ENCODE measurements at places on chromosomes 16 and 17. TPM values are rescaled to one million over a fixed set of nuclear protein-coding genes. Genes with fewer than 3 reads are reported as not detected.

GRCh38 chr16:522320-523096 lies 5.0 kb upstream of the CAPN15 start:
- H3K27me3 ChIP-seq, result no peaks in the 10 kb centered on the region
- no peak for DNase-seq
- H3K27ac ChIP-seq, result no peak overlapping the region
- H3K36me3 ChIP-seq, result no peaks in the 10 kb centered on the region
- no peak overlapping the region for H3K4me3 ChIP-seq

Gene PRSS21
- total RNA-seq, result not detected

DNA sequence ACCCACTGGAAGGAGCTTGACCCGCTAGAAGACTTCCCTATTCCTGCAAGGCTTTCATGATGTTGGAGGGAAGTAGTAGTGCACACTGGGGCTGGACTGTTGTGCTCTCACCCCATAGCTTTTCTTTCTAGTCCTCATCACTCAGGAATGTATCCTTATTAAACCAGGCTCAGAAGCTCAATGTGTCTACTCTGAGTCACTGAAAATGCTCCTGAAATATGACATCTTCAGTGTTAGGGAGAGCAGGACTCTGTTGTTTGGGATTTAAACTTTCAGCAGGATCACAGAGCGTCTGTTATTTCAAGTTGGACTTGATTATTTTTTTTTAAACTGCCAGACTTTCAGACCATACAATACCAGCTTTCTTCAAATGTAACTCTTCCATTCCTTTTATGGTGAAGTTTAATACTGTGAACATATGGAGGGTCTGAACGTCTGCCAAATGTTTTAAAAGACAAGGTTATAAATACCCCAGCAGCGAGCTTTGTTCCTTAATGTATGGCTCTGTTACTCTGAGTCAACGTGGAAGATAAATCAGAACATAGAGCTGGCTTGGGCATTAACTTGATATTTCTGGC lies 257.5 kb downstream of the CDH11 start:
- H3K27me3 ChIP-seq, result no peaks in the 10 kb centered on the region
- H3K27ac ChIP-seq, result no peak overlapping the region
- no peak overlapping the region for H3K4me3 ChIP-seq
- DNase-seq, result no peak
- no peaks in the 10 kb centered on the region for H3K4me1 ChIP-seq
- H3K36me3 ChIP-seq, result no peaks in the 10 kb centered on the region

Gene USP43
- 5.5 TPM for total RNA-seq

Gene C16orf54
- not detected for total RNA-seq

Gene TP53TG3B
- not detected for total RNA-seq

Gene ENGASE
- 21.1 TPM for total RNA-seq

GRCh38 chr17:57915985-57916757 lies 39.0 kb downstream of the CUEDC1 start:
- DNase-seq, result peak; percentile 89
- peaks cover 7% of the 10 kb centered on the region for H3K4me1 ChIP-seq
- H3K27me3 ChIP-seq, result no peaks in the 10 kb centered on the region
- no peaks in the 10 kb centered on the region for H3K36me3 ChIP-seq
- H3K27ac ChIP-seq, result no peak overlapping the region

DNA sequence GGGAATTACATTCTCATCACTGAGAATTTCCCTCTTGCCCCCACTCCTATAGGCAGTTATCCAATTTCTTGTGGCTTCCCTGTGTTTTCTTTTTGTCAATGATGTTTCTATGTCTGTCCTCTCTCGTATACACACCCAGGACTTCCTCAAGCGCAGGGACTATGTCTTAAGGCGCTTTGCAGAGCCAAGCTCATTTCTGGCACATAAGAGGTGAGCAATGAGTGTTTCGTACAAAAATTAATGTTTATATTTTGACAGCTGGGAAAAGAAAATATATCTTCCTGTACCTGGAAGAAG lies 947 bp downstream of the DDX42 start:
- H3K36me3 ChIP-seq, result peaks cover 34% of the 10 kb centered on the region
- DNase-seq, result no peak
- H3K4me1 ChIP-seq, result no peaks in the 10 kb centered on the region
- no peaks in the 10 kb centered on the region for H3K27me3 ChIP-seq

GRCh38 chr17:82134101-82134500 lies 36.1 kb upstream of the FASN start:
- no peaks in the 10 kb centered on the region for H3K36me3 ChIP-seq
- no peak for DNase-seq
- no peaks in the 10 kb centered on the region for H3K4me1 ChIP-seq
- H3K27ac ChIP-seq, result no peak overlapping the region

- peaks cover 45% of the 10 kb centered on the region for H3K36me3 ChIP-seq
- no peaks in the 10 kb centered on the region for H3K27me3 ChIP-seq
- H3K27ac ChIP-seq, result no peak overlapping the region
- H3K4me1 ChIP-seq, result no peaks in the 10 kb centered on the region
Measured at GRCh38 chr17:82956726-82957468, 117.1 kb upstream of the ZNF750 start.

DNA sequence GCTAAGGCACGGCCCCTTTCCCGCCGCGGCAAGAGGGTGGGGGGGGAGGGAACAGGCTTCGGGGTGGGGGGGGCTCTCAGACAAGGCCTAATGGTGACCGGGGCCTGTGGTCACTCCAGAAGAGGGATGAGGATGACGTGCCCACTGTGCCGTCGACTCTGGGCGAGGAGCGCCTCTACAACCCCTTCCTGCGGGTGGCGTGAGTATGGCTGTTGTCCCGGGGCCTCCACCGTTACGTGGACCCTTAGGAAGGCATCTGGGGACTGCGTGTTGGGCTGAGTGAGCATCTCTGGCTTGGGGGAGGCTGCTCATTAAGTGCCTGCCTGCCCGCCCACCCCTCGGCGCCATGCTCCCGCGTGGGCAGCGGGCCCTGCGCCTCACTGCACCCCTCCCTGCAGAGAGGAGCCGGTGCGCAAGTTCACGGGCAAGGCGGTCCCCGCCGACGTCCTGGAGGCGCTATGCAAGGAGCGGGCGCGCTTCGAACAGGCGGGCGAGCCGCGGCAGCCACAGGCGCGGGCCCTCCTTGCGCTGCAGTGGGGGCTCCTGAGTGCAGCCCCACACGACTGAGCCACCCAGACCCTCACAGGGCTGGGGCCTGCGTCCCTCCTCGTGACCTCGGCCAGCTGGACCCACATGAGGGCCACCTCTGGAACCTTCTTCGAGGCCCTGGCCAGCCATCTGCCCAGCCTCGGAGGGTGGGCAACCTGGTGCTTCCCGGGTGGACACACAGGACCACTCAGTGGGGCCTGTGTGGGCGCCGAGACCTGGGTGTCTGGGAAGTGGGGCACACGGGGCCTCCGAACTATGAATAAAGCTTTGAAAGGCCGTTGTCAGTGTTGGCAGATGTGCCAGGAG lies 2.2 kb downstream of the HAGHL start:
- peak overlapping the region; percentile 61 for H3K4me3 ChIP-seq
- H3K27ac ChIP-seq, result no peak overlapping the region
- H3K36me3 ChIP-seq, result no peaks in the 10 kb centered on the region
- no peaks in the 10 kb centered on the region for H3K4me1 ChIP-seq

GRCh38 chr17:56739376-56739775 lies 94.3 kb downstream of the C17orf67 start:
- DNase-seq, result no peak
- no peaks in the 10 kb centered on the region for H3K36me3 ChIP-seq
- H3K27me3 ChIP-seq, result no peaks in the 10 kb centered on the region
- H3K4me1 ChIP-seq, result no peaks in the 10 kb centered on the region

DNA sequence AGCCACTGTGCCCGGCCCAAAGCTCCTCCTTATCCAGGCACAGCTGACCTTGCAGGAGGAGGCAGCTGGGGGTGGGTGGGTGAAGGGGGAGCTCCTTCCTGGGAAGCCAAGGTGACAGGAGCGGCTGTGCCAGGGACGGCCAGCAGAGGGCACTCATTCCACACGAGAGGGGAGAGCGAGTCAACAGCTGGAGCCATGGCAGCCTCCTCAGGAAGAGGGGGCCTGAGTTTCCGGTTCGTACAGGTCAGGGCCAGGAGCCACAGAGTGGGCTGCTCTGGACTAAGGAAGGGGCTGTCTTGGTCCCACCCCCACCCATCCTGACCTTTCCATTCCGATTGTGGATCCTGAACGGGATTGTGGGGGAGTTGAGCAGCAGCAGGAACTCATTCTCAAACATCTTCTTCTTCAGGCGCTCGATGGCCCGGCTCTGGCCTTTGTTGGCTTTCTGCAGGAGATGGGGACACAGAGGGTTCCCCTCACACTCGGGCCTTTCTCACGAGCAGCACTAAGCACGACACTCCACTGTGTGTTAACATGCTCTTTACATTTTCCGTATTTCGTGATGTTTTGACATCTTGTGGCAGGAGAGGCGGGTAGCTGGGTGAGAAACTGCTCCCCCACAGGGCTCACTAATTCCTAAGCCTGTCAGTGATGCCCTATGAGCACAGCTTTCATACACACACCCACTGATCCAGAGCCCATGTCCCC lies 61.6 kb downstream of the TIMM22 start:
- no peaks in the 10 kb centered on the region for H3K27me3 ChIP-seq
- no peak overlapping the region for H3K4me3 ChIP-seq
- peaks cover 46% of the 10 kb centered on the region for H3K36me3 ChIP-seq
- DNase-seq, result peak; percentile 85

Gene CCL5
- total RNA-seq, result not detected

GRCh38 chr17:68172461-68172954 lies 75.3 kb upstream of the AMZ2 start:
- no peaks in the 10 kb centered on the region for H3K27me3 ChIP-seq
- H3K4me1 ChIP-seq, result no peaks in the 10 kb centered on the region
- DNase-seq, result peak; percentile 82
- H3K27ac ChIP-seq, result no peak overlapping the region
- H3K36me3 ChIP-seq, result no peaks in the 10 kb centered on the region
- no peak overlapping the region for H3K4me3 ChIP-seq

Gene SDK2
- 7.9 TPM for total RNA-seq

Gene SLC2A4
- total RNA-seq, result 4.4 TPM

- no peaks in the 10 kb centered on the region for H3K27me3 ChIP-seq
- H3K4me1 ChIP-seq, result peaks cover 2% of the 10 kb centered on the region
- no peak overlapping the region for H3K4me3 ChIP-seq
- no peaks in the 10 kb centered on the region for H3K36me3 ChIP-seq
Measured at GRCh38 chr16:11412175-11412904, 67.1 kb downstream of the RMI2 start.

GRCh38 chr17:44782326-44782850 lies 23.6 kb downstream of the ADAM11 start:
- 0 out of 3 replicates have a peak overlapping the region, but pooled peaks have one; percentile 33 for H3K4me3 ChIP-seq
- no peaks in the 10 kb centered on the region for H3K27me3 ChIP-seq
- H3K4me1 ChIP-seq, result peaks cover 2% of the 10 kb centered on the region
- no peak overlapping the region for H3K27ac ChIP-seq
- DNase-seq, result peak; percentile 33

DNA sequence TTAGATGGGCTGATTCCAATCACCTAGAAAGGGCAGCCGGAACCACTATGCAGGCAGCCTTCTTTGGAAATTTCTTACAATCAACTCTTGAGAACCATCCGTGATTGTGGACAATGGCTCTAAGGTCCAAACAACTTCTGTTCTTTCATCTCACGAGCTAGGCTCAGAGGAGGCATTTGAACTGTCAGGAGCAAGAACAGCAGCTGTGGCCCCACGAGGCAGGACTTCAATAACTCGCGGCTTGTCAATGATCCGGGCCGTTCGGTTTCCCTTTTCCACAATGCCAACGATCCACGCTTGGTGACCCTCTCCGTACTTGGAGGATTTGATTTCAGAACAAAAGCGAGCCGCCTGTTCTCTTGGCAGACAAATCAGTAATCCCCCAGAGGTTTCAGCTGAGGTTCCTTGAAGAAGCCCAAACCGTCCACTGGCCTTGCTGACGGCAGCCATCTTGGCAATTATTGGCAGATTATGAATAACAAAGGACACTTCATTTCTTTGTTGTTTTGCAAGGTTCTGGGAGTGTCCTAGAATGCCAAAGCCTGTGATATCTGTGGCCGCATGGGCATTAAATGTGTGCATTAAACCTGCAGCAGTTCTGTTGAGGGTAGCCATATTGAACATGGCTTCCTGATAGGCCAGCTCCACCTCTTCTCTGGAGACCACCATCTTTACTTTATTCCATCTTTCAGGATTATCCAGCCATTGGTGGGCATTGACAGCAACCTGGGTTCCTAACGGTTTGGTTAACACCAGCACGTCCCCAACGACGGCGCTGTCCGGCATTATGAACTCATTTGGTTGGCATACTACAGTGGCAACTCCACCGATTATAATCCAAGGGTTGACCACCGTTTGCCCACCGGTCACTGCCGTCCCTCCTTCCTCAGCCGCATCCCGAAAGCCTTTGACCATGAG lies 1.2 kb downstream of the SEPHS2 start:
- H3K36me3 ChIP-seq, result peaks cover 15% of the 10 kb centered on the region
- DNase-seq, result no peak
- peaks cover 3% of the 10 kb centered on the region for H3K4me1 ChIP-seq
- no peak overlapping the region for H3K27ac ChIP-seq

Gene METRNL
- total RNA-seq, result 21.4 TPM
